ENCODE measurements at places on chromosomes 16 and 17.

DNA sequence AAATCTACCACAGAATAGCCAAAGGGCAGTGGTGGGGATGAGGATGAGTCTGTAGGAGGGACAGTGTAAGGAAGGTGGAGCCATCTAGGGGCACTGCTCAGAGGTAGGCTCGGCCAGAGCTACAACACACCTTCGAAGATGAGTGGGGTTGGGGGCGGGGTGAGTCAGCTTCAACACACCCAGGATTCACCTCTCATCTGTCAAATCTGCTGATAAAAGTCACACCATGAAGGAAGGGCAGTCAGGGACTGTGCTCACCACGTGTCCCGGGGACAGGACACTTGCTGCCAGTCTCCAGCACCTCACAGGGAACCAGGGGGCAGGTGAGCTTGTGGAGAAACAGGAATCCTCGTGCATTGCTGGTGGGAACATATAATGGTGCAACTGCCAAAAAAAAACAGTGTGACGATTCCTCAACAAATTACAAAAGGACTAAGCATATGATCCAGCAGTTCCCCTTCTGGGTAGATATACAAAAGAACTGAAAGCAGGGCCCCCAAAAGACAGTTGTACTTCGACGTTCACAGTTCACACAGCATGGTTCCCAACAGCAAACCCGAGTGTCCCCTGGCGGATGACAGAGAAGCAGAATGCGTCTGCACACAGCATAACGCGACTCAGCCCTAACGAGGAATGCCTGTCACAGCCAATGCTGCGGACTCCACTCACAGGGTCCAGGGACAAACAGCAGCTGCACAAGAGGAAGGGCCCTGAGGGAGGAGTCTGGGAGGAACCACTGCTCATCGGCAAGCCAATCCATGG lies 133.1 kb downstream of the ANKRD11 start:
- DNase-seq: peak; percentile 38

- no peak for DNase-seq
Observed at GRCh38 chr17:15023589-15024336, 241.4 kb downstream of the PMP22 start.

GRCh38 chr17:33039874-33040273 lies 48.2 kb downstream of the SPACA3 start:
- DNase-seq: no peak

GRCh38 chr16:59342669-59343068 lies 608.6 kb upstream of the GOT2 start:
- DNase-seq: no peak

DNA sequence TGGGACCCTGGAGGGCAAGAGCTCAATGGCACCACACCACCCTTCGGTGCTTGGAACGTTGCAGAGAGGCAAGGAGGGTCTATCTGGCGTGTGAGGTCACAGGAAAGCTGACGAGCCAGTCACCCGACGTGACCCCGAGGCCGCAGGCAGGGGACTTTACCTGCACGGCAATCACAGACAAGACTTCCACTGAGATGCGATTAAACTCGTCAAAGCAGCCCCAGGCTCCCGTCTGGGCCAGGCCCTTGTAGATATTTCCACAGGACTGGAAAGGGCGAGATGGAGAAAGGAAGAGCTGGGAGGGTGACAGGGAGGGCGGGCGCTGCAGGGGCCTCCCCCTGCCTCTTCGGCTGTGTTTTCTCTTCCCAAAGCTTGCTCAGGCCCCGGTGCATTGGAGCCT lies 78.3 kb downstream of the DNAH17 start:
- peak; percentile 77 for DNase-seq

DNA sequence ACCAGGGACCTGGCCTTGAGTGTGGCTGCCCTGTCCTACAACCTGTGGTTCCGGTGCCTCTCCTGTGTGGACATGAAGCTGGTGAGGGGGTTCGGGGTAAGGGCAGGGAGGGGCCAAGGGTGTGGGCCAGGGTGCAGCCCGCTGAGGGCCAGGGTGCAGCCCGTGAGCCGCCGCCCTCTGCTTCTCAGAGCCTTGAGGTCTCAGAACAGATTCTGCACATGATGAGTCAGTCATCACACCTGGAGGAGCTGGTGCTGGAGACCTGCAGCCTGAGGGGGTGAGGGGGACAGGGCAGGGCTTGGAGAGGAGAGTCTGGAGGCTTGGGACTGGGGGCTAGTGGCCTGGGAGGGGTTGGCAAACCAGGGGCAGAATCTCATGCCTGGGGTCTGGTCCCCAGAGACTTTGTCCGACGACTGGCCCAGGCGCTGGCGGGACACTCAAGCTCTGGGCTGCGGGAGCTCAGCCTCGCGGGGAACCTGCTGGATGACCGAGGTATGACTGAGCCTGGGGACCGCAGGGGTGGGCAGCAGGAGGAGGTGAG lies 2.2 kb downstream of the CARMIL2 start:
- no peak for DNase-seq

DNA sequence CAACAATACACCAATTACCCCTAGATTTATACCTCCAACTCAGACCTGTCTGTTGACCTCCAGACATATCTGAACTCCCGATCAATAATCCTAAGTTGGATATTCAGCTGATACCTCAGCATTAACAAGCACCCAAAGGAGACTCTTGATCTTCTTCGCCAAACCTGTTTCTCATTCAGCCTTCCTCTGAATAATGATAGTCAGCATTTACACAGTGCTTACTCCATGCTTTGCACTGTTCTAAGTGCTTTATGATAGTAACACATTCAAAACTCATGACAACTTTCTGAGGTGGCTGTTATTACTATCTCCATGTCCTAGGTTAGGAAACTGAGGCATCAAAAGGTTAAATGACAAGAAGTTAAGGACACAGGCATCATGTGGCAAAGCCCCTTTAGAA lies 104.2 kb upstream of the SIAH1 start:
- no peak for DNase-seq

GRCh38 chr17:81665205-81666091 lies 957 bp downstream of the OXLD1 start:
- DNase-seq: peak; percentile 63

GRCh38 chr17:36947922-36948716 lies 635 bp upstream of the AATF start:
- DNase-seq: no peak

- no peak for DNase-seq
Observed at GRCh38 chr17:68627956-68628575, 26.9 kb upstream of the FAM20A start.

- no peak for DNase-seq
Observed at GRCh38 chr17:14856176-14856575, 408.9 kb downstream of the PMP22 start.

DNA sequence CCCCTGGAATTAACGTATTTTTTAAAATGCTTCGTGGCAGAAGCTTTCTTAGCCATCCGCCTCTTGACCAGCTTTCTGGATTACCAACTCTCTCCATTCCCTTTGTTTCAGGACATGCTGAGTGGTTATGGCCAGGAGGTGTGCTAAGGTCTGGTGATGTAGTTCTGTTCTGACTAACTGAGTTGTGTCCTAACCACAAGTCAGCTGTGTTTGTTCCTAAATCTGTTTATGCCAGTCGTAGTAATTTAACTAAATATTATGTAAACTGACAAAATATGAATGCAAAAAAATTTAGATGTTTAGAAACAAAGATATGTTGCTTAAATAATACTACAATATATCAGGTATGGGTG lies 61.6 kb downstream of the MRTFB start:
- no peak for DNase-seq

DNA sequence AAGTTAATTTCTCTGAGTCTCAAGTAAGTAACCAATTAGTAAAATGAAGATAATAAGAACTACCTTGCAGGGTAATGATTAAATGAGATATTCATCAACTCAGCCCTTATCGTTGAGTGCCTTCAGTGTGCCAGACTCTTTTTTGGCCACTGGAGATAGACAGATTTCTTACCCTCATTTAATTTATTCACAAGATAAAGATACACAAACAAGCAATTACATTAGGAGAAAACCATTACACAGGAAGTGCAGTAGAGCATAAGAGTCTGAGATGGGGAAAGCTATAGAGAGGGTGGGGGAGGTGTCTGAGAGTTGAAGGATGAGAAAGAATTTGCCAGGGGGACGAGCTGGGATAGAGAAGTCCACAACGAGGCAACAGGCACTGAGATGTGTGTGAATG lies 72.5 kb upstream of the BCAR1 start:
- no peak for DNase-seq

GRCh38 chr17:27569257-27569722 lies 61.7 kb upstream of the LGALS9 start:
- DNase-seq: peak; percentile 71

- DNase-seq: no peak
Observed at GRCh38 chr17:44065668-44066203, 735 bp downstream of the LSM12 start.

DNA sequence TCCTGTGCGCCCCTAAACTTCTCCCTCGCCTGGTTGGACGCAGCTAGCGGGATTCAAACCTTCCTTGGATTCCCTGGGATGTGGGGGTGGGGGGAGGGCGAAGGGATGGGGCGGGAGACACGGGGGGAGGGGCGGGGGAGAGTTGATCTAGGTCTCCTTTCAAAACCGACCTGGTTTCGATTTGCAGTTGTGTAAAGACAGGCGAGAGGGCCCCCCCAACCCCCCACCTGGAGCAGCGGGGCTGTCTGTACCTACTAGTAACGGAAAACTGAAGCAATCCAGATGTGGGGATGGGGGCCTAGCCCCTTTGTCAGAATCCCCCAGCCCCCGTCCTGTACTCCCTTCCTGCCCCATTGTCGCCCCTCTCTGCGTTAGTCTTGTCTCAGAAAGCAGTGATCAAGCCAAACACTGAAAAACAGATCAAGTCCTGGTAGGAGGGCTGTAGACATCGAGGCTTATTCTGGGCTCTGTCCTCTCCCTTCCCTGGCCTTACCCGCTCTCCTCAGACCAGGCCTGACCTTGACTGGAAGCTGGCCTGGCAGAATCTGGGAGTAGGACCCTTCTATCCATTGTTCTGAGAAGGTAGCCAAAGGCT lies 902 bp downstream of the DLX4 start:
- DNase-seq: no peak

- DNase-seq: no peak
Observed at GRCh38 chr17:7710301-7710700, 5.3 kb downstream of the EFNB3 start.

DNA sequence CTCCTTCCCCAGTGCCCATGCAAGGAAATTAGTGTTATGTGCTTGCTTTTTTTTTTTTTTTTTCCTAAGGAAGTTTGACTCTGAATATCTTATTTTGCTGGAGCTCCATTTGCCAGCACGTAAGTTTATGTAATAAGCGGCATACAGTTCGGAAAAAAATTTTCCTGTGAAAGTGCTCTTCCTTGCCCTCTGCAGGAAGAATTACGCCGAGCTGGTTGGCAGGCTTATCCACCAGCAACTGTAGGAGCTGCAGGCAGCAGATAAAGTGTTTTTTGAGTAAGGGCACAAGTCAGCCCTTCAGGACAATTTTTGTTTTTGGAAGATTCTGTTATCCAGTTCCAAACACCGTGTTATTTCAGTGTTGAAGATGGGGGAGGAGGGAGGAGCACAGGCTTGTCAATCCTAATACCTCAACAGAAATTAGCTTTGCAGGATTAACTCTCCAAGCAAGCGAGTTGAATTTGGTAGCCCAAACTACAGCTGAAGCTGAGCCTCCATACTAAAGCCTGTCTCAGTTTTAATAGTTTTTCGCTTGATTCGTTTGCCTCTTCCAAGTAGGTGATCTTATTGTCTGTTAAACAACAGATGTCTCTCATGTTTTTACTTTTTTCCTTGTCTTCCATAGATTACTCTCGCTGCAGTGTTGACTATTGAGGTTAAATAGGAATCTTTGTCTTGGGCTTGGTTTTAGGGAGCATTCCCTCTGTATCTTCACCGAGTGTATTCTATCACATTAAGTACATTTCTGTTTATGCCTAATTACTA lies 1.1 kb downstream of the SPECC1 start:
- peak; percentile 45 for DNase-seq

DNA sequence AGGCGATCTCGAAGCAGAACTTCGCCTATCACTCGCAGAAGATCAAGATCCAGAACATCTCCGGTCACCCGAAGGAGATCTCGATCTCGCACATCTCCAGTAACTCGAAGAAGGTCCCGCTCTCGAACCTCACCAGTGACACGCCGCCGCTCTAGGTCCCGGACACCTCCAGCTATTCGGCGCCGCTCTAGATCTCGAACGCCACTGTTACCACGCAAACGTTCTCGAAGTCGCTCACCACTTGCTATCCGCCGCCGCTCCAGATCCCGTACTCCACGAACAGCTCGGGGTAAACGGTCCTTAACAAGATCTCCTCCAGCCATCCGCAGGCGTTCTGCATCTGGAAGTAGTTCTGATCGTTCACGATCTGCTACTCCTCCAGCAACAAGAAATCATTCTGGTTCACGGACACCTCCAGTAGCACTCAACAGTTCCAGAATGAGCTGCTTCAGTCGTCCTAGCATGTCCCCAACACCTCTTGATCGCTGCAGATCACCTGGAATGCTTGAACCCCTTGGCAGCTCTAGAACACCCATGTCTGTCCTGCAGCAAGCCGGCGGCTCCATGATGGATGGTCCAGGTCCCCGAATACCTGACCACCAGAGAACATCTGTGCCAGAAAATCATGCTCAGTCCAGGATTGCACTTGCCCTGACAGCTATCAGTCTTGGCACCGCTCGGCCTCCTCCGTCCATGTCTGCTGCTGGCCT lies 10.5 kb downstream of the ELOB start:
- DNase-seq: peak; percentile 5

DNA sequence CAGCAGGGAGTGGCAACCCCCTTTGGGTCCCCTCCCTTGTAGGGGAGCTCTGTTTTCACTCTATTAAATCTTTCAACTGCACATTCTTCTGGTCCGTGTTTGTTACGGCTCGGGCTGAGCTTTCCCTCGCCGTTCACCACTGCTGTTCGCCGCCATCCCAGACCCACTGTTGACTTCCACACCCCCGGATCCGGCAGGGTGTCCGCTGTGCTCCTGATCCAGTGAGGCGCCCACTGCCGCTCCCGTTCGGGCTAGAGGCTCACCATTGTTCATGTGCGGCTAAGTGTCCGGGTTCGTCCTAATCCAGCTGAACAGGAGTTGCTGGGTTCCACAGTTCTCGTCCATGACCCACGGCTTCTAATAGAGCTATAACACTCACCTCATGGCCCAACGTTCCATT lies 408.1 kb downstream of the KCNJ2 start:
- DNase-seq: no peak

DNA sequence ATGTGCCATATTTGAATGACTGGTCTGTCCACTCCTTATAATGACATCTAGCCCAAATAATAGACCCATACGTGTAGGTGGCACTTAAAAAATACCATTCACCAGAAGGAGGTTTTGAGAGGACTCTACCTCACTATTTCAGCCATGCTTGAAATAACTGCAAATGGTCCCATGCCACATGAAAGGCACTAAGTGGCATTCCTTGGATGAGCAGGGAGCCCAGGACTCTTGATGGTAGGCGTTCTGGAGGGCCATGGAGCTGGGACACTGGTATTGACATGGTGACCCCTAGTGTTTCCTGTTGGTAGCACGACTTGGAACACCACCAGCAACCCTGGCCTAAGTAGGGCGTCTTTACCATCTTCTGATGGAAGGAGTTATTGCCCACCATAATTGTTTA lies 148.7 kb upstream of the ZFHX3 start:
- peak; percentile 71 for DNase-seq

DNA sequence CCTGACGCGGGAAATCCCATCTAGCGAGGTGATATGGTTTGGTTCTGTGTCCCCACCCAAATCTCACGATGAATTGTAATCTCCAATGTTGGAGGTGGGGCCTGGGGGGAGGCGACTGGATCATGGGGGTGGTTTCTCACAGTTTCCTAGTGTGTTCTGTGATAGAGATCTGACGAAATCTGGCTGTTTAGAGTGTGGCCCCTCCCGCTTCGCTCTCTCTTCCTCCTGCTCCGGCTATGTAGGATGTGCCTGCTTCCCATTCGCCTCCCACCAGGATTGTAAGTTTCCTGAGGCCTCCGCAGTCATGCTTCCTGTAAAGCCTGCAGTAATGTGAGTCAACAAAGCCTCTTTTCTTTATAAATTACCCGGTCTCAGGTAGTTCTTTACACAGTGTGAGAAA lies 31.6 kb downstream of the IFT140 start:
- no peak for DNase-seq

GRCh38 chr16:65384441-65384840 lies 262.6 kb upstream of the CDH11 start:
- DNase-seq: no peak

Data from WERI-Rb-1 (cell line).